Left colon (tissue), 2 donors: ENCODE measurements at places on chromosomes 7 and 10. TPM values are rescaled to one million over a fixed set of nuclear protein-coding genes. Genes with fewer than 3 reads are reported as not detected.

Gene SORCS3
- 0.22 TPM for total RNA-seq

Gene PIP
- not detected for total RNA-seq

Gene ELAPOR2
- total RNA-seq, result 12.7 TPM

DNA sequence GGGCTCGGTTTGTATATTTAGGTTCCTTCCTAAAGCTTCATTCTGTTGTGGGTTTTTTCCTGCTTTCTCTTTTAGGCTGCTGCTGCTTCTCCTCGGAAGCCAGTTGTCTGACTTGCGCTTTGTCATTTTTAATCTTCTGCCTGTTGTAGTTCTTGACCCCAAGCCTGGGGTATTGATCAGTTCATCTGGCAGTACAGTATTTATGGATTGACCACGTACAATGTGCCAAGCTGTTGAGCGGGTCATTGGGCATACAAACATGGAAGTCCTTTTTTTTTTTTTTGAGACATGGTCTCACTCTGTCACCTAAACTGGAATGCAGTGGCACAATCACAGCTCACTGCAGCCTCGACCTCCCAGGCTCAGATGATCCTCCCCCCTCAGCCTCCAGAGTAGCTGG lies 4.3 kb downstream of the PROSER2 start:
- DNase-seq, result no peak

GRCh38 chr7:130853503-130854279 lies 119.7 kb upstream of the KLF14 start:
- no peak for DNase-seq

- DNase-seq, result no peak
These were observed 470.8 kb downstream of the INHBA start for GRCh38 chr7:41232086-41232485.
